Cerebellar cortex (tissue), 1 donor: ENCODE measurements at places on chromosomes 13 and 19.

DNA sequence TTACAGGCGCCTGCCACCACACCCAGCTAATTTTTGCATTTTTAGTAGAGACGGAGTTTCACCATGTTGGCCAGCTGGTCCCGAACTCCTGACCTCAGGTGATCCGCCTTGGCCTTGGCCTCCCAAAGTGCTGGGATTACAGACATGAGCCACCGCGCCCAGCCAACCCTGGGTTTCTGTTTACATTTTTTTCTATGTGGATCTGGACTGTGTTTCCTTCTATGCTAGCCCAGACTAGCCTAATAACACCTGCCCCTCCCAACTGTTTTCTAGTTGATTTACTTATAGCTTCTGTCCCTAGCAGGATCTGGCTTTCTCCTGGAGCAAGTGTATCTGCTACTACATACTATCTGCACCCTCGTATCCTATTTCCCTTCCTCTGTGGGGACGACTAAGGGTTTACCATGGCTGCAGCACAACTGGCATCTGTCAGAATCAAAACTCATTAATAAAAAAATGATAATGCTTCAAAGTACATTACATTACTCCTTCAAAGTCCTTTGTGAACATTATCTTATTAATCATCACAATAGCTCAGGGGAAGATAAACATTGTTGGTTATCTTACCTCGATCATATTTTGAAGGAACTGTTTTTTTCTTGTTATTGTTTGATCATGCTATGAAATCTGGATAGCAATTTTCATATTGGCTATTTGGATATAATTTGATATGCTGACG, 228.3 kb downstream of the KLF5 start:
- no peak for DNase-seq

DNA sequence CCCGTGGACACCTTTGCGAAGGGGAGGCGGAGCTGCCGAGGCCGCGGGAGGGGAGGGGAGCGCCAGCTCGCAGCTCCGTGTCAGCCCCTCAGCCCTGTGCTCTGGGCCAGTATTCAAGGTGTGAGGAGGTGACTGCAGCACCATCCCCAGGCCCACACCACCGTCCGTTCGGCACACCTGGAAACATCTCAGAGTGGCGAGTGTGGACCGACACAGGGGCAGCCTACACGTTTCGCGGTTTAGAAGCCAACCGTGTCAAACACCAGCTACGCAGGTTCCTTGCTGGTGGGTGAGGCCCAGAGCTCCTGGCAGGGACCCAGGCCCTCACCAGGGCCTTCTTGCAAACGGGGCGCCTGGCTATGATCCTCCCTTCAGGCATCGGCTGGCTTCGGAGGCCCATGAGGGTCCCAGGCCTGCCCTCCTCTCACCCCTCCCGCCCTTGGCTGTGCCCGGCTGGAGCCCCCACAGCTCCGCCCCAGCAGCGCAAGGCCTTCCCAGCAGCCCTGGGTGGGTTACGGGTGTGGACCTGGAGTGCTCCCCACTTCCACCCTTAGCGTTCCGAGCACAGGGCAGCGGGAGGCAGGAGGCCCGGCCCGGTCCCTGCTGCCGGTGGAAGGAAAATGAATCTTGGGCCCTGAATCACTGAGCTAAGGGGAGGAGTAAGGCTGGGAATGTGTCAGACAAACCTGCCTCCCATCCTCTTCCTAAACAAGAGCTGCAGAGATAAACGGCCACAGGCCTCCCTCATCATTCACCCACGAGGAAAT, 1.2 kb downstream of the C13orf46 start:
- no peak for DNase-seq

GRCh38 chr13:87208636-87209035, 462.5 kb upstream of the SLITRK5 start:
- no peak for DNase-seq

GRCh38 chr13:25783601-25784024, 268.2 kb downstream of the SHISA2 start:
- no peak for DNase-seq

DNA sequence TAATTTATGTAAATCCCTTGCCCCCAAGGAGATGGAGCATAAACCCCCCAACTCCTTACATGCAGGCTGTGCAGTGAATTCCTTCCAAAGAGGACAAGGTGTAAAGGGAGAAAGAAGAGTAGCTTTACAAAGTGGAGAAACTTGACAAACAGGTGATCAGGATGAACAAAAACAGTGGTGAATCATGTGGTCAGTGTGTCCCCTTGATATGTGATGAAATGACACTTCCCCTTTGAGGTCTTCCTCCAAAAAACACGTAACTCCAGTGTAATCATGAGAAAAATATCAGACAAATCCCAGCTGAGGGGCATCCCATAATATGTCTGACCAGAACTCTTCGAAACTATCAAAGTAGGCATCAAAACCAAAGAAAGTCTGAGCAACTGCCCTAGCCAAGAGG, 29.5 kb upstream of the AKT2 start:
- DNase-seq, result no peak

- DNase-seq, result no peak
These were observed 521.5 kb upstream of the HTR2A start for GRCh38 chr13:47418206-47418920.

DNA sequence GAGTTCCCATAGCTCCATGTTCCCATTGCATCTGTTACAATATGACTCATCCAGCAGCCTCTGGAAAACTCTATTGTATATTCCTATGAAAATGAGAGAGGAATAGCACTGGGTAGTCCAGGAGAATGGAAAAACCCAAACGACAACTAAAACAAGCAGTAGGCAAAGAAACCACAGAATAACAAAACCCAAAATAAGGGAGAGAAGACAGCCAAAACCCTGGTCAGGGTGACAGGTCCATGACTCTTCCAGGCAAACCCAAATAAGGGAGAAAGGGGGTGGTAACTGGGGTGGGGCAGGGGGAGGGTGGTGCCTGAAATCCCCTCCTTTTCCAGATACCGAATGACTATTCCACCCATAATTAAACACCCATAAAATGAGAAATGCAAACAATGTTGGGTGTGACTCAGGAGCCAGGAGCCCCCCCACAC, 4.0 kb upstream of the ZNF8 start:
- DNase-seq, result no peak

DNA sequence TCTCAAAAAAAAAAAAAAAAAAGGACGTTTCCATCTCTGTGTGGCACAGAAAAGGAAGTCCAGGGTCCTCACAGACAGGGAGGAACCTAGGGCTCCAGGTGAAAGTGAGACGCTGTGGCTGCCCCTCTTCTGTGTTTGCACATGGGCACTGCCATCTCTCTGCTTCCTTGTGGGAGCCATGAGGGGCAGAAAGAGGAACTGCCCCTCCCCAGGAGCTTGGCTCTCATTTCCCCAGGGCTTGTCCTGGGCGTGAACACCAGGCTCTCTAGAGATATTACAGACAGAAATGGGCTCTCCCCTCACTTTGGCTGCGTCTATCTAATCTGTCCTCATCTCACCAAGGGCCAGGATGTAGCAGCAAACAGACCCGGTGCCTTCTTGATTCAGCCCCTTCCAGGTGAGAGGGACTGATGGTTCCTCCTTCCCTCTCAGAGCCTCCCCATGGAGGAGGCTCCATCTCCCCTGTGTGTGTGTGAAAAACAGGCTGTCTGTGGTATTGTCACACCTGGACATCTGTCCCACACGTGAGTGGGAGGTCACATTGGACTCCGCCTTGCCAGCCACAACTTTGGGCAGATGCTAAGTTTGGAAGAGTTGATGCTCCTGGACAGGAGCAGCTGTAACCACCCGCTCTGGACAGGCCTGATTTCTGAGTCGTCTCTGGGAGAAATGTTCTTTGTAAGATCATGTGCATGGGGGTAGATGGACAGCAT, 840 bp upstream of the LILRA4 start:
- DNase-seq, result no peak

DNA sequence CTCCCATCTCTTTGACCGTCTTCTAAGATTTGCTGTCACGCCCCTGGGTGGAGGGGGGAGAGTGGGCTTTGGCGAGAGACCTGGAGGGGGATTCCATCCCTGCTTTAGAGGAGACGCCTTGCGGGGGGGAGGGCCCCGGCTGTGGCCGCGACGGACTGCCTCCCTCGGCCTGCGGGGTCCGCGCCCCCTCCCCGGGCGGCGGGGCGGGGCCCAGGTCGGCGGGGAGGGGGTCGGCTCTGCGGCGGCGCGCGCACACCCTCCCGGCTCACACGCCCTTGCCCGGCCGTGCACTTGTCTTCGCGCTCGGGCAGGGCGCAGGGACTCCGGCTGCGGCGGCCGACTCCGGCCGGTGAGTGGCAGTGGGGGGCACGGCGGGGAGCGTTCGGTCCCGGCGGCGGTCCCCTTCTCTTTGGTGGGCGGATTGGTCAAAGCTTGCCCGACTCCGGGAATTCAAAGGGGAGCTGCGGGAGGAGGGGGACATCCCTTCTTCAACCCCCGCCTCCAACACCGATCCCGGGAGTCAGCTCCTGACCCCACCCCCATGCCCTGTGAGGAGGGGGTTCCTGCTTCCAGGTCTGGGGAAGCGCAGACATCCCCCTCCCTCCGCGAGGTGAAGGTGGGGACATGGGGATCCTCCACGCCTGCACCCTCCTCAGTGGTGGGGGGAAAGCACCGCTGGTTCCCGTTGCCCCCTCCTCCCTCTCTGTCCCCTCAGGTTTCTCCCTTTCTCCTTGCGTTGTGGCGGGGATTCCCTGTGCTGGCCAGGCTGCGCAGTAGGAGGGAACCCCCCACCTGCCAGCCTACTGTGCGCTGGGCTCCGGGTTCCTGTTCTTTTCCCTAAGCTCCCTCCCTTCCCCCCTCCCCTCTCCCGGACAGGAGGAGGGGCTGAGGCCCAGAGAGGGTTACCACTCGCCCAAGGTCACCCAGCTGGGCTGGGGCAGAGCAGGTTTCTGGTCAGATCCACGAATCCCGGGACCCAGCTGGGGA, 14.6 kb upstream of the KCNN1 start:
- DNase-seq, result no peak

GRCh38 chr13:102405499-102406100, 3.8 kb upstream of the FGF14 start:
- no peak for DNase-seq

- no peak for DNase-seq
These were observed 2.5 kb downstream of the PCDH8 start for GRCh38 chr13:52845766-52846566.

DNA sequence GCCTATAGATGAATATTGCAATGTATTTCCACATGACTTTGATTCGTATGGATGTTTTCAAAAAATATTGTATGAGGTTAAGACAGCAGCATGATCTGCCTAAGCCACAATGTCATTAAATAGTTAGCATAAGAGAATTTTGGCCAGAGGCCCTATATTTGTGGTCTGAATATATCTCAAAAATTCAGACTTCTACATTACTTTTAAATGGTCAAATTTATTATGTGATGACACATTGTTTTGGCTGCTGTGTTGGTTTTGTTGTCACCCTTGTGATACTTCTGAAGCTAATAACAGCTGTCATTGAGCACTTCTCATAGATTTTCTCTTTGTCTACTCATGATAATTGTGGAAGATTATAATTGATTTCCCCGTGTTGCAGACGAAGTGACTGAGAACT, 288.2 kb downstream of the MYO16 start:
- DNase-seq, result no peak

- no peak for DNase-seq
These were observed 9.6 kb upstream of the KCNN1 start for GRCh38 chr19:17957149-17957849.

- no peak for DNase-seq
These were observed 7.6 kb downstream of the MBD3L2B start for GRCh38 chr19:7013678-7014077.

- no peak for DNase-seq
These were observed at the start of gene MLNR for GRCh38 chr13:49220036-49220855. Gene MLNR (plus strand): TSS chr13:49220338. CDS start chr13:49220338, 0 bp downstream.
